ENCODE measurements at places on chromosomes 6 and 20.

DNA sequence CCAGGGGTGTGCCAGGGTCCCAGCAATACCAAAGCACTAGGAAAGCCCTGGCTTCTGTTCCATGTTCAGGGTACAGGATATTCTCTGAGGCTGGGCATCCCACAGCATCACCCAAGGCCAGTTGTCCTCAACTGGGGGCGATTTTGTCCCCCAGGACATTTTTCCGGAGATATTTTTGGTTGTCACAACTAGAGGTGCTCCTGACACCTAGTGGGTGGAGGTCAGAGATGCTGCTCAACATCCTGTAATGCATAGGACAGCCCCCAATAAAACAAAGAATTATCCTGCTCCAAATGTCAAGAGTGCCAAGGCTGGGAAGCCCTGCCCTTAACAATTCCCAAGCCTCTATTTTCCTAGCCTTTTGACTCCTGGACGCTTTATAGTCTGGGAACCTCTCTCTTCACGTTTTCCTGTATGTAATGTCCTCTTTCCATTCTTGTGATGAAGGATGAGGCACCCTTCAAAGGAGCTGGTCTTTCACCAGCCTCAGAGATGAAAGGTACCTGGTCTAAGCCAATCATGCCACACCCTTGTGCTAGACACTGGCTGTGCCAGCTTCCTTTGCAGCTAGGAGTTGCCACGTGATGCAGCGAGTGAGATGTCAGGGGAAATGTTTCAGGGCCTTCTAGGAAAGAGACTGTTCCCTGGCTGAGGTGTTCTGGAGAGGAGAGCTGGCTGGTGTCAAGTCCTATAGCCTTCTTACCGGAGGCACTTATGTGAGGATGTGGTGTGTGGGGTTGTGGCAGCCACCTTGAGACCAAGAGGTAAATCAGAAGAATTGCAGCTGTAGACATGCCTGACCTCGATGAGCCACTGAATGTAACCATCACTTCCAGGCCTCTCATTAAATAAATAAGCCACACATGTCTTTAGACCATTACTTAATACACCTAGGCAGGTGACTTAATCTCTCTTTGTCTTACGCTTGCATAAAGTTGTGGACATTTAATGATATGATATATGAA lies 23.4 kb upstream of the KCNG1 start:
- DNase-seq = no peak

GRCh38 chr20:23244916-23245552 lies 105.6 kb upstream of the NXT1 start:
- DNase-seq = no peak

- DNase-seq = no peak
Measured at GRCh38 chr6:160160450-160160849, 38.8 kb downstream of the SLC22A1 start.

GRCh38 chr6:66568271-66568670 lies 861.2 kb upstream of the EYS start:
- DNase-seq = no peak

DNA sequence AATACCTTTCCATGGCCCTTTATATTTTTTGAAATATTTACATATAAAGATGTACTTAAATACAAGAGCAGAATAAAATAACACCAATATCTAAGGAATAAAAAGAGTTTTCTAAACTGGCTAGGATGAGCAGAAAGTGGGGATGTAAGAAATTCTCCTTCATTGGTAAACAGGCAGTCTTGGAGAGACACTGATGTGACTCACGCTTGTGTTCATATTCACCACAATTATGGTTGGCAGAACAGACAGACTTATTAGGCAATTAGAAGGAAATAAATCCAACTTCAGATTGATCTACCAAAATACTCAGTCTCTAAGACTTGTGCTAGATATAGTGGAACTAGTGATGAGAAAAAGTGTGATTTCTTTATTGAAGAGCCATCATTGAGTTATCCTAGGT lies 463.7 kb downstream of the CDC5L start:
- DNase-seq = no peak

DNA sequence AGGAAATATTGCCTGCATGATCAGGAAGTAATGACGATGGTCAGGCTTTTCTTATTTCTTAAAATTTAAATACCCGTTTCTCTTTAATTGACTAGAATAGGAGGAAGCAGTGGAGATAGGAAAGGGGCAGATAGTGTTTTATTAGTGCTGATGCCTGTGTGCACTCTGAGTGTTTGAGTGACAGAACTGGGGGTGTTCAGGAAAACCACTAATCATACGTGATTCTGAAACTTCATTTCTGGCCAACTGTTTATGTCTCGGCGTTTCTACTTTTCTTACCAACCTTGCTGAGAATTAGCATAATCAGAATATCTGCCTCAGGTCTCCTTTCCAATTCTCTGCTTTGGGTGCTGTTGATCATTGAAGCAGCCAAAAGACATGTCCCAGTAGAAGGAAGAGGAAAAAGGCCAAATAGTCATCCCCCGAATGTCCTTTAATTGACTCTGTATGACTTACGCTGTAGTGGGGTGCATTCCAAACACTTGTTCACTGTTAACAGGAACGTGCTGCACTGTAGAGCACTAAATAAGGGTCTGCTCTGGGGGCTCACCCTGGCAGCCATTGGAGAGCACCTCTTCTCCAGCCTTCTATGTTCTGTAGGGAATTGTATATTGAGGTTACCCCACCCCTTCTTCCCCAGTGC lies 152.9 kb downstream of the JARID2 start:
- DNase-seq = no peak

- DNase-seq = no peak
Measured at GRCh38 chr6:164826831-164827468, 482.5 kb downstream of the C6orf118 start.

- no peak for DNase-seq
Measured at GRCh38 chr6:105786449-105786848, 299.7 kb upstream of the PRDM1 start.

GRCh38 chr6:162289972-162290371 lies 437.6 kb downstream of the PRKN start:
- no peak for DNase-seq

DNA sequence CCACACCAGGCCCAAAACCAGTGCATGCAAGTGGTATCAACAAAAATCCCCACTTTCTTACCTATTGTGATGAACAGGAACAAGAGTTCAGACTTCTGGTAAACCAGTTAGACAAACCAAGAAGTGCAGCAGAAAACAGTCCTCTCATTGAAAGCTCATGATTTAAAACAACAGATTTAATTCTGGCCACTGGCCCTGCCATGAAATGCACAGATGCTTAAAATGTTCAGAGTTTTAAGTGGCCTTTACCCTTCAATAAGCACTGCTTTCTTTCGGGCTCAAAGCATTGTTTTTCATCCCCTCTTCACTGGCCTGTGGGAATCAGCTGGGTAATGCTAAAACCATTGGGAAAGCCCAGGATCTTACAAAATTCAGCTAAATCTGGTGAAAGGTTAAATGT lies 102.4 kb upstream of the ISM1 start:
- DNase-seq = no peak
